ENCODE measurements at places on chromosomes 3 and 15. TPM values are rescaled to one million over a fixed set of nuclear protein-coding genes. Genes with fewer than 3 reads are reported as not detected.

ARID3B gene
- total RNA-seq: 1.2 TPM

OR5H14 gene
- not detected for total RNA-seq

DNA sequence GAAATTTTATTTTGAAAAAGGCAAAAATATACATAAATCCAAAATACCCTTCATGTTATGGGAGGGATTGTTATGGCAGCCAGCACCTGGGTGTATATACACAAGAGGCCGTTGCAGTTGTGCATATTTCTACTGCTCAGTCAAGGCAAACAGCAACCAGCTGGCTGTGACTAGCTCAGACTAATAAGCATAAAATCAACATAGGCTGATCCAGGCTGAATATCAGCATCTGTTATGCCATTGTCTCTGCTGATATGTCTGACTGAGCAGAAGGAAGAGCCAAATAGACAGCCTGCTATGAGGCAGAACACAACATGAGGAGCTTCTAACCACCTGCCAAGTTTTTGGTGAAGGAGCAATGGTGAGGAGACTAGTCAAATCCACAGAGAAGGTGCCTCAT is 457.5 kb upstream of the ALCAM start:
- peak; percentile 39 for DNase-seq

DNA sequence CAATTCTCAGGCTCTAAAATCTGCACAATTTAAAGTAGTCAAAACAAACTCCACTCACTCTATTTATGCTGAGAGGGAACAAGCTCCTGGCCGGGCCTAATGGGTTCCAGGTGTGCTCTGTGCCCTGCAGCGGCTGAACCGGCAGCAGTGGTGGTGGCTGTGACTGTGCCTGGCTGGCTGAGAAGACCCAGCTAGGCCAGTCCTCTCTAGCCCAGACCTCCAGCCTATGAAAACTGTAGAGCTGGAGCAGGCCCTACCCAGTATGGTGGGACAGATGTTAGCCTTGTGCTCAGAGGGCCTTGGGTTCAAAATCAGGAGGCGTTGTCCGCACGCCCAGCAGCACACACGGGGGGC is 37.0 kb downstream of the EPHB3 start:
- peak; percentile 16 for DNase-seq

DNA sequence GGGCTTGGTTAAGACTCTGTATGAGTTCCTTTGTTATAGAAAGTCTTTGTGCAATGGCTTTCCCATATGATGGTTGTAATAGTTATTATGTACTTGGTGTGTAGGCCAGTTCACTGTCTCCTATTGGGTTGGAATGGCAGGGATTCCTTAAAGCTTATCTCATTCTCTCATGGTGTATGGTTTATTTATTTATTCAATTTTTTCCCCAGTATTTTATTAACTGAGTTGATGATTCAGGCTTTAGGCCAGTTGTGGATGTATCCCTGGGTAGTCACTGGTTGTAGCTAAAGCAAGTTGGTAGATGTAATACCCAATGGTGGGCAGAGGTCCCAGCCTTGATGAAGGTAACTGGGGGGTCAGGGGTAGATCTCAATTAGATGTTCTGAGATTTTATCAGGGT is 349.4 kb downstream of the DOCK3 start:
- DNase-seq: no peak

Data from RPMI7951 (cell line).